Lower leg skin (tissue), 4 donors: ENCODE measurements at places on chromosomes 7 and 10. TPM values are rescaled to one million over a fixed set of nuclear protein-coding genes. Genes with fewer than 3 reads are reported as not detected.

- no peak for DNase-seq
Observed at GRCh38 chr7:74467876-74468275, 14.2 kb downstream of the GTF2IRD1 start.

CYP3A7 gene
- total RNA-seq, result not detected

DNA sequence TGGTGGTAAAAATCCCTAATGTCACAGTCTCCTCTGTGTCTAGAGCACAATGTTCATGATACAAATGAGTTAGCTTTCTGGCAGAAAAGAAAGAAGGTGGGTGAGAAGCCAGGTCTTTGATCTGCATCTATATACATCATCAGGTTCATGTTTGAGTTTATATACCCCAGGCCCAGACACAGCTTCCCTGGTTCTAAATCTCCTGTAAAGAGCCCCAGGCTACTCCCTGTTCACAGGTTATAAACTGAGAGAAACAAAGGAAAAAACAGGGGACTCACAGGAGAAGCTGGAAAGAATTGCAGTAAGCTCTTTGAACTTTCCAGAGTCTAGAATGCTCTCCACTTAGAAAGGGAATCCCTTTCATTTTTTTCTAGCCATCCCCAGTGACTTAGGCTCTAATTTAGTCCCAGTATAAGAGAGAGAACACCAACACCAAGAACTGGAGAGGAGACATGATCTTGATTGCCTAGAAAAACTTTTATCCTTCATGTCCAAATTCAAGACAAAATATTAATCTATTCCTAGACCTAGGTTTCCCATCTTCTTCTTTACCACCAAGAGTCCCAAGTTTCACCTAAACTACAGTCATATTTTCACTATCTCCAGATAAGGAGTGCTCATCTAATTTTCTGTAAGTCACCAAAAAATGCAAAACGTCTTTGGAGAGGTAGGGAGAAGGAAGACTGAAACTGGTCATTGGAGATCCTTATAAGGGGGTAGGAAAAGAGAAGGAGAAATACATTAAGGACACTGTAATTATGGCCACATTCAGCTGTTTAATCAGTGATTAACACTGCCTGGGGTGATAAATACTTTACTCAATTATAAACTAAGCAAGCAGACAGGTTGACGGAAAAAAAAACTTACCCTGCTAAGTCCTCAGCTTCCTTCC is 469 bp downstream of the MSS51 start:
- DNase-seq, result no peak

DNA sequence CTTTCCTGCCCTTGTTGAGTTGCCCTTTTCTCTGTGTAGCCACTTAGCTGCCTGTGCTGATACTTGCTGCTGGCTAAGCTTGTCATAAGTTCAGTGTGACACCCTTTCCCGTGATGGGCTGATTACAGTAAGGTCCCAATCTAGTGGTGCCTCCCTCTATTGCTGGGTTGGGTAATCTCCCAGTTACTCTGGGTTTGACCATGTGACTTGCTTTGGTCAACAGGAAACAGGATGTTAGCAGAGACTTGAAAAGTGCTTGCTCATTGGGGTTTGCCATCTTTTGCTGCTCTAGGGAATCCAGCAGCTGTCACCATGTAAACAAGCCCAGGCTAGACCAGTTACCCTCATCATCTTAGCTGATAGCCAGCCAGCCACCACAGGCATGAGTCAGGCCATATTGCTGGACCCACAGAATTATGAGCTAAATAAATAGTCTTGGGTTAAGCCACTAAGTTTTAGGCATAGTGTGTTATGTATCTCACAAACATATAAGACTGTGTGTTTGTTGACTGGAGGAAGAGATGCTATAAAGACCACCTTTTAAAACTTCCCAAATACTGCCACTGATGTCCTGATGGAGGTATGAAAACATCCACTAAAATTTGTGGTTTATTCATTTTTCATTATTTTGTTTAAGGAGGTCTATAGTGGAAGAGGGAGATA is 4.0 kb upstream of the LEP start:
- DNase-seq, result no peak

TMEM229A gene
- total RNA-seq, result not detected

NOD1 gene
- total RNA-seq, result 5.1 TPM

DNA sequence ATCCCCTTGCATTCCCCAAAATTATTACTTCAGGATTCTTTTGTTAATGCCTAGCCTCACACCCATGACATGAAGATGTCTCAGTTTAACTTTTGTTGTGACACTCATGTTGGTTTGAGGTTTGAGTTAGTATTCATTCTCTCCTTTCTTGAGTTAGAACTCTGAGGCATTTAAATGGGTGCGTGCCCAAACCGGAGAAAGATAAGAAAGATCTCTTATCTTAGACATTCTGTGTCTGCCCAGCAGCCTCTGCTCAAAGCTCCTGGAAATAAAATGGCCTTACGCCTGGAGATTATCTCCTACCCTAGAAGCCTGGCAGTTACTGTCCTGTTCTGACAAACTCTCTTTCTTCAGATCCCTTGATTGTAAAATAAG is 26.3 kb downstream of the WBP1L start:
- no peak for DNase-seq

- DNase-seq, result no peak
Observed at GRCh38 chr10:126889421-126889820, 15.8 kb upstream of the DOCK1 start.
